CD8-positive, alpha-beta T cell (primary cell): ENCODE measurements at places on chromosomes 6 and 20.
A peak's percentile ranks its signal among the peaks of the same experiment; 100 is the strongest.

DNA sequence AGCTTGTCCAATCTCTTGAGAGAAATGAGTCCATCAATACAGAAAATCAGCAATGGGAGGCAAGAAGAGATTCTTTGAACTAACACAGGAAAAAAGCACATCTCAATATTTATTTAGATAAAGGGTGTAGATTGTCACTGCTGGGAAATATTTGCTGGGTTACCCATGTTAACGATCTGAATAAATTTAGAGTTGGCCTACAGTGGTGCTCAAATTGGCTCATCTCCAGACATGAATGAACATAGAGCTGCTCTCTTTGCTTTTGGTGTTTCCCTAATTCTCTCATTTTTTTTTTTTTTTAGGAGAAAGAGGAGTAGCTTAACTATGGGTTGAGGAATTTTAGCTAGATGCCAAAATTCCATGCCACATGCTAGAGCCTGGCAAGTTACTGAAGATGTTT, 471.2 kb downstream of the PKHD1 start:
- no peak for DNase-seq

DNA sequence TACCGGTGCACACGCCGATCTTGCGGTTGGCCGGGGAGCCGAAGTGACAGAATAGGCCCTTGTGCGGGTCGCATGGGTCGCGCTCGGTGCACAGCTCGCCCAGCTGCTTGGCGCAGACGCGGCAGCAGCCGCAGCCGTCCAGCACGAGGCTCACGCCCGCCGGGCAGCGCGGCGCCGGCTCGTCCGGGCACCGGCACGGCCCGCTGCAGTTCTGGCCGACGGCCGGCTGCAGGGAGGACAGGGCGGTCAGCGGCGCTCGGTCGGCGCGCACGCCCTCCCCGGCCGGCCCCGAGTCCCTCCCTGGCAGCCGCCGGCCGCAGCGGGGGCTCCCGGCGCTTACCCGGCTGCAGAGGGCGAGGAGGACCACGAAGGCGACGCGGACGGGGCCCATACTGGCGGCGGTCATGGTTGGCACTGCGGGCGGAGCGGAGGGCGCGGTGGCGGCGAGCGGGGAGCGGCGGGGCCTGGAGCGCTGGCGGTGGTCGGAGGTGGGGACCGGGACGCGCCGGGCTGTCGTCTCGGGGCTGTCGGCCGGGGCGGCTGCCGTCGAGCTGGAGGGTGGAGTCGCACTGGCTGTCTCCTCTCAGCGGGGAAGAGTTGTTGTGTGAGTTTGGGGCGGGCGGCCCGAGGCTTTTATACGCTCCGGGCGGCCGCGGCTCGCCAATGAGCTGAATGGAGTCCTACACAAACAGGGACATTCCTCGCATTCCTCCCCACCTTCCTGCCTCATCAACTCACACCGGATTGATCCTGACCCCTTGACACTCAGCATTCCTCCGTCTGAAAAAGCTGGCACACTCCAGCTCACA, at the start of gene CCN2:
Gene CCN2 (minus strand): TSS at position 606 of the 809 bp plus-strand sequence. CDS start 200 bp downstream, at position 406.
- DNase-seq = no peak

DNA sequence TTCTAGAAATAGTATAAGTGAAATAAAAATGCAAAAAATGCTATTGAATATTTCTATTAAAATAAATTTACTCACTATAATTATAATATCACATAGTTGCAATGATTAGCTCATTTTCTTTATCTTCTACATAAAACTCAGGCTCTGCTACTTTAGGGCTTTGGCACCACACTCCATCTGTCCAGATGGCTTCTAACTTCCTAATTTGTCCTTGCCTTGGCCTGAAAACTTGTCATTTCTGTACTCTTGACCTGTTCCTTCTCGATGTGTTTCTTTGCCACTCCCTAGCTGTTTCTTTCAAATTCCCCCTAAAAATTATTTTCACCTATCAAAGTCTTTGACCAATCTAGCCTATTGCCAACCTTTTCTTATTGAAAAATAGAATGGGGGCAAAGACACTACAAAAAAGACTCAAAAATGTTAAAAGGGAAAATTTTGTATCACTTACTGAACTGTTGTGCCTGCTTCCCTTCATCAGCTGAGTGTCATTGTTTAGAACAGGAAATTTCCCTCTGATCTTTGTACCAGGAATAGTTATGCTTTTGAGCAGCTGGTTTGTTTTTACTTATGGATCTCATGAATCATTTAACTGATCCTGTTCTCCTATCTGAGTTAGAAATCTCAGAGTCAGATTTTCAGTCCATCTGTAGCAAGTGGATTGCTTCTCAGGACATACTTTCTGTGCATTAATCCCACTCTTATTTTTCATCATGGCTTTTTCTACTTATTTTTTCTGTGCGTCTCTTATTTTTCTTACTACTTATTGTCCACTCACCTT, 279.2 kb upstream of the CNR1 start:
- no peak for DNase-seq

GRCh38 chr6:142822383-142822782, 122.6 kb downstream of the HIVEP2 start:
- no peak for DNase-seq

DNA sequence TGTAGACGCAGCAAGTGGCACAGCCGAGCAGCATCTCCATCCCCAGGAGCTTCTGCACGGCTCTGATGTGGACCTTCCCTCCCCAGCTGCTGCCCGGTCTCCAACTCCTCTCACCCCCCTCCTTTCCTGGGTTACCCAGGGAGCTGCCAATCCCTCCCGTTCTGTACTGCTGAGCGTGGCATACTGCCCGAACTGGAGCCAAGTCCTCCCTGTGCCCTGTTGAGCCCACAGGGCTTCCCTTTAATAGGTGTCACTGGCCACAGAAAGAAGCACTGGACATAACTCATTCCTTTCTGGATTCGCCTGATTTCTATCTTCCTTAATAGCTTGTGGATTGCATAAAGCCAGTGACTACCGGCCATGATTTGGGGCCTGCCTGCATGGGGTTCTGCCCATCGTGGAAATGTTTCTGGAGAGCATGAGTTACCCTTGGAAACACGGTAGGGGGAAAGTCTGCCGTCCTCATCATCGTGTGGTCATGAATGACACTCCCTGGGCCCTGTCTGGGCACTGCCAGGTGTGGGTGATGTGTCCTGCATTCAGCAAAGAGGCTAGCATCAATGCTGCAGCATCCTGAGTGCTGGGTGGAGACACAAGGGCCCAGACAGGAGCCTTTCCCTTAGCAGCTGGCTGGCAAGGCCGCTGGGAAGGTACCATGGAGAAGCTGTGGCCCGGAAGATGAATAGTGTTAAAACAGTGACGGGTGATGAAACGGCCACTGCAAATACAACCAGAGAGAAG, 189.7 kb downstream of the SYNDIG1 start:
- DNase-seq = no peak

DNA sequence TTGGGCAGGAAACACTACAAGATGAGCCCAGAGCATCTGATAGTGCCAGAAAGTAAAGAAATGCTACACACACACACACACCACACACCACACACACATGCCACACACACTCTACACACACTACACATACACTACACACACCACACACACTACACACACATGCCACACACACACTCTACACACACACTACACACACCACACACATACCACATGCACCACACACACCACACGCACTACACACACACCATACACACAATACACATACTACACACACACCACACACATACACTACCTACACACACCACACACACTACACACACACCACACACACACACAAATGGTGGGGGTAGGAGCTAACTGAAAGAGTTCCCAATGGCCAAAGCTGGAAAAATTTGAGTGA, 3.6 kb upstream of the TMEM74B start:
- DNase-seq = no peak

GRCh38 chr20:44215125-44215524, 4.6 kb upstream of the OSER1 start:
- DNase-seq = peak; percentile 82

DNA sequence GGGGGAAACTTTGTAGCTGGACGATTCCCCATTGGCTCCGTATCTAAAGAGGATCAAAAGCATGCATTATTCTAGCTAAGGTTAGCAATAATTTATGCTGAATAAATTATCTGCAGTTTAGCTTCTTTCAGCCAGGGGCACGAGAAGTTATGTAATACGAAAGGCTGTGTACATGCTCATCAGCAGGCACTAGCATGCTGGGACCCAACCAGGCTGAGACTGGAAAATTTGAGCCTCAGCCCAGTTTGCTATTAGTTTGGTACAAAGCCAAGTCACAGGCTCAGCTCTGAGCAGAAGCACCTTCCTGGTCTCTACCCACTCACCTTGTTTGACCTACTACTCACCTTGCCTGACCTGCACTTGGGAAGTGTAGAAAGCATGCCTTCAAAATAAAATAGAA, 328.1 kb upstream of the ARID1B start:
- DNase-seq = no peak

DNA sequence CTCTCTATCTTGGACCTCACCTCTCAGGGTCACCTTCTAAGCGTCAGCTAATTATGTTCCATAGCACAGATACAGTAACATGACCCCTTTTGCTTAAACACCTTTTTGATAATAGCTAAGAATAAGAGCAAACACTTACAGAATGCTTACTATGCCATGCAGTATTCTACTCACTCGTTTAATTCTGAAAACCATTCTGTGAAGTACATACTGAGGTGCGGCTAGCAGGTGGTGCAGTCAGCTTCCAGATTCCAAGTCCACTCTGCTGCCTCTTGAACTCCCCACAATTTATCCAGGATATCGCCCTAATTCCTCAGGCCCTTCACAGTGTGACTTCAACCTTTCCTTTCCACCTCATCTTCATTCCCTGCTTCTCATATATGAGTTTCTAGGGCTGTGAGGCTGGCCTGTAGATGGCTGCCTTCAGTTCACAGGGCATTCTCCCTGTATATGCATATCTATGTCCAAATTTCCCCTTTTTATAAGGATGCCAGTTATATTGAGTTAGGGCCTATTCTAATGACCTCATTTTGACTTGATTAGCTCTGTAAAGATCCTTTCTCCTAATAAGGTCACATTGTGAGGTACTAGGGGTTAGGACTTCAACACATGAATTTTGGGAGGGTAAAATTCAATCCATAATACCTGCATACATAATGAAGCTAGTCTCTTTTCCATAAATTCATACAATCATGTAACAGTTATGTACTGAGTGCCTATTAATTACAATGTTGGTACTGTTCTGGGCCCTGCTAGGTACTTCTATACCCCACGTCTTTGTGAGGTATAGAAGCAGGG, 130.1 kb downstream of the PDSS2 start:
- no peak for DNase-seq
